ENCODE measurements at places on chromosomes 1 and 21.

DNA sequence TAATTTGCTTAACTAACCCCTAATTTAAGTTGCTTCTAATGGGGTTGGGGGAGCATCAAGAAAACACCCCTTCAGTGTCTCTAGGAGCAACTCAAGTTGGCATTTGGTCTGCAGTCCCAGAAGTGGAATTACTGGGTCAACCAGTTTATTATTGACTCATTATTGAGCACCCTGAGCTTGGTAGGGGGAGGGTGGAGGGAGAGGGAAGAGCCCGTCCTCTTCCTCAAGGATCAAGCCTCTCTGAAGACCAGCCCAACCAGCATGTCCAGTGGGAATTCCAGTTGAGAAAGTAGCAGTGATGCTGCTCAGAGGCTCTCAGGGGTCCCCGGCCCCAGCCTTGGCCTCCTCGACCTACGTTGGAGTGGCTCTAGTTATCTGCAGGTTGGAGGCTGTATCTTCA, 2.1 kb upstream of the PLA2G2F start:
- no peak for DNase-seq

DNA sequence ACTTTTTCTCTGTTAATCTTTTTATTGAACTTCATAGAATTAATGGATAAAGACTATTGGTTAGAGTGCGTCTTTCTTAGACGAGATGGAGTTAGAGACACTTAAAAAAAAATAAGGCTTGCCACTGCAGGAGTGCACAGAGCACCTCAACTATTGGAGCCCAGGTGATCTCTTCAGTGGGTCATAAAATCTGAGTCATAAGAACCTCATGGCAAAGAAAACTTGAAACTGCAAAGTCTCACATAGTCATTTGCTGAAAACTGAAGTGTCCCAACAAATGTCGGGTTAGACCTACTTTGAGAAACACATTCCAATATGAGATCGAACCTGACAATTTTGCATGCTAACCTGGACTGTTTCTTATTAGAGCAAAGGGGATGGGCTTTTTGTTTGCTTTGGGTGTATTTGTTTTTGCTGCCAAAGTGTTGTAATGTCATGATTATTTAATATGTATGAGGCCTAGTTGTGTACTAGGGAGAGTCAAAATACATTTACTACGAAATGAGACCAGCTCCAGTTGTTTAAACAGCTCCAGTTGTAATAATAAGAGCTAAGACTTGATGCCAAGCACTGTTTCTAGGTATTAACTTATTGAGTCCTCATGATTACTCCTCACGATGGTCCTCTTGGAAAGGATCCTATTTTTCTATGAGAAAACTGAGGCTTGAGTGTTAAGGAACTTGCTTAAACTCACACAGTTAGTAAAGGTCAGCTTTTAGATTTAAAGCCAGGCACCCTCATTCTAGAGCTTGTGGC, 65.1 kb downstream of the DDR2 start:
- no peak for DNase-seq

DNA sequence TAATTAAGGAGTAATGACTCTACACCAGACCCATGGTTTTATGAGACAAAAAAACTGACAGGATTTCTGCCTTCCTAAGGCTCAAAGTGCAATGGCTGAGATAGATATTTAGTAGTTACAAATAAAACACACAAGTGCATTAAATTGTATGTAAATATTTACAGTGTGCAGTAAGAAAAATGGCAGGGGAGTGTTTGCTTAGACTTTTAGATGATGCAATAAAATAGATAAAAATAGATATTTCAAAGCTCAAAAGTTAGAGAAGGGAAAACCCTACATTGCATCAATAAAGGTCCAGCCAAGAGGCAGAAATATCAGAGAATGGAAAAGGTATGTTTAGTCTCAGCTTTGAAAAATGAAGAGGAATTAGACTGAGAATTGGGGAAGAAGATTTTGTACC, 226.3 kb upstream of the FGGY start:
- DNase-seq: no peak

- no peak for DNase-seq
Observed at GRCh38 chr21:17370263-17370662, 142.6 kb upstream of the CXADR start.

- no peak for DNase-seq
Observed at GRCh38 chr1:43565600-43566360, 35.1 kb downstream of the PTPRF start.

DNA sequence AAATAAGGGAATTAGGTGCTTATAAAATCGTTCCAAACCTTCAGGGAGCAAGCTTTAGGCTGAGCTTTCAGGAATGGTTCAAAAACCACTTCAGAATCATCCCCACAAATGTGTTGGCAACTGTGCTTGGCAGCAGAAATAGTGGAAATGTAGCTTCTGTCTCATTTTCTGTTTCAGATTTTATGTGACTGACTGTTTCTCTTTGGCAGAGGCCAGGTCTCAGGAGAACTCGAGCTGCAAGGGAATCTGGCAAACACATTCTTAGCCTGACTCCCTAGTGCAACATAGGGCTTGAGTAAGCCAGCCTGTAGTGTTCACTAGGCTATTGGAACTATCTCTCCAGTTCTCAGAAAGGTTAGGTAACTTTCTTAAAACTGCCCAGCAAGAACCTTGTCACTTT, 128.6 kb downstream of the PLA2G4A start:
- DNase-seq: no peak

GRCh38 chr1:155139895-155140629, at the start of gene DPM3:
Gene DPM3 (minus strand): TSS chr1:155140531. CDS start chr1:155140240, 291 bp downstream.
- DNase-seq: peak; percentile 89

- DNase-seq: no peak
Observed at GRCh38 chr1:56973923-56974742, 8.3 kb upstream of the C8B start.

DNA sequence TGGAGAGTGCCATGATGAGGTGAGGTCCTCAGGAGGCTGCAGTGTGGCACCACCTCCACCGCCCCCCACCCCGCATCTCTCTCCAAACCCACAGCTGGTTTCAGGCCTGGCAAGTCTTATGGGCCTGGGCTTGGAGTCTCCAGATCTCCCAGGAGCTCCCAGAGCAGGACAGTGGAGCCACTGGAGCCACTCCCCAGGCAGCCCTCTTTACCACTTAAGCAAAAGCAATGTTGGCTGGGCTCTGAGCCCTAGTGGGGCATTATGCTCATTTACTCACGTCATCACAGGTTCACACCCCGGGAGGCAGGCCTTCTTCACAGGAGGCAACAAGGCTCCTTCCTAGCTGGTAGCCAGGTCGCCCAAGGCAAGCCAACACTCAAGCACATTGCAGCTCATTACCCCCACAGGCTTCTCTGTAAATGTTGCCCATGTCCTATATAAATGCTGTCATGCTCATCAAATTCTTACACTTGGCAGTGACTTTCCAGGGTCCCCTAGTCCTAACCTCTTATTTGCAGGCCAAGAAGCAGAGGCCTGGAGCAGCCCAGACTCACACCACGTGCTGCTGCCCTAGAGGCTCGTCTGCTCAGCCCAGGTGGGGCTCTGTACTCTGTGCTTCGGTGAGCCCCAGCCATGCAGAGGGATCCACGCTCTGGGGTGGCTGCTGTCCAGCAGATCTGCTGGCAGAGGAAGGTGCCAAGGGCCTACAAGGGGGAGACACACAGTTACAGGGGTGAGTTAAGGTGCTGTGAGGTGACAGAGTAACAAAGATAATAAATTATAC, 459.3 kb downstream of the MATN1 start:
- no peak for DNase-seq

DNA sequence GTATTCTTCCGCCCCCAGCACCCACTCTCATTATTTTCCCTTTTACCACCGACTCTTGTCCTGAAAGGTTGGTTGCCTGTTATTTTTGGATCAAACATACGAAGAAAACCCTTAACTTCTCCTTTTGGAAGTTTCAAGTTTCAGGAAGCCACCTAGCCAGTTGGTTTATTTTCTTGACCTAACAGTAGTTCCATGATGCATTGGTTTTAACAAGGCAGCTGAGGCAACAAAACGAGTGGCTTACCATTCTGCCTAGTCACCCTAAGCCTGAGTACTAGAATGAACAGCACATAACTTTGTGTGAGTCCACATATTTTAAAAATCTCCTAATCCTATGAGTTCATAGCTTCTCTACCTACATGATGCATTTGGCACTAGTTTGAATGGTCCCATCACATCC, 28.9 kb downstream of the OLFM3 start:
- no peak for DNase-seq

DNA sequence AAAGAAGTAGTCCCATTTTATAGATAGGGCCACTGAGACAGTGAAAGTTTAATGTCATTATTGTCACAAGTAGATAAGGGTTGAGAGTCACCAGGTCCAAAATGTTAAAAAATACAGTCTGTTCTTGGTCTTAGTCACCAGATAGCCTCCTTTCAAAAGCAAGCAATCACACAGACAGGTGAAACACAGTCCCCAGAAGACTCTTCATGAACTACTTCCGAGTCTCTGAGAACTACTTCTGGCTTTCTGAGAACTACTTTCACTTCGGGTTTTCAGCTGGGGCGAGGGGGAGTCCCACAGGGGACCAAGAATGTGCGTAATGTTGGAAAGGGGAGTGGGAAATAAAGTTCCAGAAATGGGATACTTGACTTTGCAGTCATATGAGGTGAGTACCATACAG, 143.2 kb downstream of the HHIPL2 start:
- no peak for DNase-seq

GRCh38 chr1:78831731-78832360, 174.7 kb downstream of the ADGRL4 start:
- DNase-seq: no peak

GRCh38 chr1:56376188-56376984, 203.0 kb downstream of the PLPP3 start:
- DNase-seq: no peak

DNA sequence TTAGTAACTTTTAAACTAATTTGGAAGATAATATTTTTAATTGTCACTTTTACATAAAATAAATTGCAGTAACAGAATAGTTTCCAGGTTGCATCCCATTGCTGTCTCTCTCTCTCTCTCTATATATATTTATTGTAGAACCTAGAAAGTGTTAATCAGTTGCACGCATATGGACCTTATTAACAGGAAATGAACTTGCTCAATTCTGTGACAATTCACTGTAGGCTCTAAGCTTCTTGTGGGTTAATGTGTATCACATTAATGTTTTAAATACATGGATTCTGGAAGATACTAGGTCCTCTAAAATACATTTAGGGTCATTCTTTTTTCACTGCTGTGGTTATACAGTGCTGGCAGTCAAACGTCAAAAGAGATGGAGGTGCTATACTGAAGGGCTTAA, 33.1 kb downstream of the LRRC71 start:
- DNase-seq: no peak

DNA sequence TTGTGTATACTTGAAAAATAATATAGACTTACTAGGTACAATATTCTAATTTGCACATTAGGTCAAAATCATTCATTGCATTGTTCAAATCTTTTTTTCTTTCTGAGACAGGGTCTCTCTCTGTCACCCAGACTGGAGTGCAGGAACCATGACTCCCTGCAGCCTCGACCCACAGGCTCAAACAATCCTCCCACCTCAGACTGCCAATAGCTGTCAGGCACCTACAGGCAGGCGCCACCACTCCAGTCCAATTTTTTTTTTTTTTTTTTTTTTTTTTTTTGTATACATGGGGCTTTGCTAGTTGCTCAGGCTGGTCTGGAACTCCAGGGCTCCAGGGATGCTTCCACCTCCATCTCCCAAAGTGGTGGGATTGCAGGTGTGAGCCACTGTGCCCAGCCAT, 656.9 kb downstream of the KCNT2 start:
- no peak for DNase-seq

GRCh38 chr1:184112176-184112948, 60.8 kb downstream of the TSEN15 start:
- DNase-seq: no peak

DNA sequence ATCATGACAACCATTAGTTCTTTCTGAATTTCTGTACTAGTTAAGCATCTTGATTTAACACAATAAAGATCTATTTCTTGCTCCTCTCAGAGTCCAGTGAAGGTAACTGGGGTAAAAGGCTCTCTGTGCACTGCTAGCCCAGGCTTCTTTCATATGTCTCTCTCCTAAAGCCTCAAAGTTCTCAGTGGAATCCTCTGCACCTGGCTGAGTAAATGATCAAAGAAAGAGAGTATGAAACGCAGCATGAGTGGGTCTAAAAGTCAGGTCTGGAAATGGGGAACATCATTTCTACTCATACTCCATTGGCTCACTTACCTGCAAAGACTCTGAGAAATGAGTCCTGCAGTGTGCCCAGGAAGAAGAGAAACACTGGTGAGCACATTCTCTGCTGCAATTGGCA, 418.5 kb downstream of the PTPRC start:
- DNase-seq: no peak

DNA sequence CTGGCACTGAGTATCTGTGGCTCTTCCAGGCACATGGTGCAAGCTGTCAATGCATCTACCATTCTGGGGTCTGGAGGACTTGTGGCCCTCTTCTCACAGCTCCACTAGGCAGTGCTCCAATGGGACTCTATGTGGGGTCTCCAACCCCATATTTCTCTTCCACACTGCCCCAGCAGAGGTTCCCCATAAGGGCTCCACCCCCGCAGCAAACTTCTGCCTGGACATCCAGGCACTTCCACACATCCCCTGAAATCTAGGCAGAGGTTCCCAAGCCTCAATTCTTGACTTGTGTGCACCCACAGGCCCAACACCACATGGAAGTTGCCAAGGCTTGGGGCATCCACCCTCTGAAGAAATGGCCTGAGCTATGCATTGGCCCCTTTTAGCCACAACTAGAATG, 18.8 kb downstream of the ODF2L start:
- DNase-seq: no peak

DNA sequence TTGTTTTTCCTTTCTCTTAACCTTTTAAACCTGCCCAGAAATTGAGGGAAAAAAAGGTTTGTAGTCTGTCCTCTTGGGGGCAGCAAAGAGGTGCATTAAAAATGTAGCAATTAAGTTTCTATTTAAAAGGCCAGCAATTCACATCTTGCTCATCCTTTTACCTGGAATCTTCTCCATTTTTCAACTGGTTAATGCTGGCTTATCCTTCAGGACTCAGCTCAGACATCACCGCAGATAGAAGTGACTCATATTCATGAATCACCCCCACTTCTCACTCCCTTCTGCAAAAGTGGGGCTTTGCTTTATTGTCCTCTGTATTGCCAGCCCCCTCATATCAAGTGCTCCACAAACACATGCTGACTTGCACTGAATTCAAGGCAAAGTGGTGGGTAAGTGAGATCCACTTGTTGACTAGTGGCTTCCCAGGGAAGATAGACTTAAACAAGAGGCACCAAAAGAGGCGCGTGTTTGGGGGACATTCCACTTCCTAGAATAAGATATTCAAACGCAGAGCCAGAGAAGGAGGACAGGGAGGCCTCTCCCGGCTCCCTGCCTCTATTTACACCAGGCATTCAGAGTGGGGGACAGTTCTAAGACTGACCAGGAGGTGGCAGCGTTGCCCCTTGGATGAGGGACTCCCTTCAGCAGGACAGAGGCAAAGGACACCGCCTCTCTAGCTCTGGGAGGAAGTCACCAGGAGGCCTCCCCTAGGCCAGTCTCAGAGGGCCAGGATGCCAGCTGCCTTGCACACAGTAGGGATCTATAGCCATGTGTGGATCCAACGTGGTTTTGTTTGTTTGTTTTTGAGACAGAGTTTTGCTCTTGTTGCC, 23.2 kb upstream of the ZNF648 start:
- DNase-seq: peak; percentile 88

- DNase-seq: no peak
Observed at GRCh38 chr1:245404527-245404926, 249.7 kb downstream of the KIF26B start.

Measured in globus pallidus (tissue), 1 donor.